ENCODE measurements at places on chromosomes 16 and 17.
A peak's percentile ranks its signal among the peaks of the same experiment; 100 is the strongest.

DNA sequence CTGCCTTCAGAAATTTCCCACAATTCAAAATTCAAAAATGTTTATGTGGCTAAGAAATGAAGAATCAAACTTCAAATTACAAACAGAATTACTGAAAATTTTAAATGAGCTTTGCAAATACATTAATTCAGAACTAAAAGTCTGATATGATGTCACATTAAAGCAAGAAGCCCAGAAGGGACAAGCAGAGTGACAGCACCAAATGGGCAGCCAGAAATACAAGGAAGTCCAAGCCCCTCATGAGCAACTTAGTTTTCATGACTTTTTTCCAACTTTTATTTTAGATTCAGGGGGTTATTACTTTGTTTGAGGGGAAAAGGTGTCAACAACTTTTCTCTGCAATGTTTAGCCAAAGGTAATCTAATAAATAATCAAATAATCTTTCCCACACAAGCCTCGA is 21.5 kb downstream of the UBE2G1 start:
- no peak for DNase-seq

DNA sequence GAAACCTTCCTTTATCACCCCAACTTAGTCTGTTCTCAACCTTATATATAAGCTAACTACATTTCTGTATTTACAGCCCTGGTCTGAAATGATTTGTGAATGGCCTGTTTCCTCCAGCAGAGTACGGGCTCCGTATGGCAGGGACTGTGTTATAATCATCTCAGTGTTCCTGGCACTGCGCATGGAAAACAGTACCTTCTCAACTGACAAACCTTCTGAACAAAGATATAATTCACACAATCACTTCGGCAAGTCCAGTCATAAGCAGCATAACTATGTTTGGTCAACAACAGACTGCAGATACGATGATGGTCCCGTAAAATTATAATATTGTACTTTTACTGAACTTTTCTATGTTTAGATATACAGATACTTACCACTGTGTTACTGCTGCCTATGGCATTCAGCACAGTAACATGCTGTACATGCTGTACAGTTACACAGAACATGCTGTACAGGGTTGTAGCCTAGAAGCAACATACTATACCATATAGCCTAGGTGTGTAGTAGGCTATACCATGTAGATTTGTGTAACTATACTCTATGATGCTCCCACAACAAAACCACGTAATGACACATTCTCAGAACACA is 30.0 kb downstream of the ANKFY1 start:
- DNase-seq, result no peak

GRCh38 chr17:62045517-62045916 is 19.6 kb downstream of the MED13 start:
- no peak for DNase-seq

DNA sequence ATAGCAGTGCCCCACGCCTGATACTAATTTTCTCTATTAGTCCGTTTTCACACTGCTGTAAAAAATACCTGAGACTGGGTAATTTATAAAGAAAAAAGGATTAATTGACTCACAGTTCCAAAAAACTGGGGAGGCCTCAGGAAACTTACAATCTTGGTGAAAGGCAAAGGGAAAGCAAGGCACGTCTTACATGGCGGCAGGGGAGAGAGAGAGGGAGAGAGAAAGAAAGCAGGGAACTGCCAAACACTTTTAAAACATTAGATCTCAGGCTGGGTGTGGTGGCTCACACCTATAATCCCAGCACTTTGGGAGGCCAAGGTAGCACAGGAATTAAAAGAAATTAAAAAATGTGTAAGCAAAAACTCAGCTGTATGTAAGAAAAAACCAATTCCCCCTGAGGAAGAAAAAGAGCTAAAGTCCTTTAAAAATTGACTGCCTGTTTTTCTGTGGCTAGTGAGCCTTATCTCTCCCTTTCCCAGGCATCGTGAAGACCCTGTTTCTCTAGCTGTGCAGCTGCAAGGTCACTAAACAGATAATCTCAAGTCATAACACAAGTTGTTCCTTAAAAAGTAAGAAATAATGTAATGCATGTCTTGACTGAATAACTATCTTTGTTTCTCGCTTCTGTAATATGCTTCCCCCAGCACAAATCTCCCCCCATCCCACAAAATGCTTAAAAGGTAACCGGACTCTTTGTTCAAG is 14.0 kb downstream of the ZSCAN10 start:
- no peak for DNase-seq

DNA sequence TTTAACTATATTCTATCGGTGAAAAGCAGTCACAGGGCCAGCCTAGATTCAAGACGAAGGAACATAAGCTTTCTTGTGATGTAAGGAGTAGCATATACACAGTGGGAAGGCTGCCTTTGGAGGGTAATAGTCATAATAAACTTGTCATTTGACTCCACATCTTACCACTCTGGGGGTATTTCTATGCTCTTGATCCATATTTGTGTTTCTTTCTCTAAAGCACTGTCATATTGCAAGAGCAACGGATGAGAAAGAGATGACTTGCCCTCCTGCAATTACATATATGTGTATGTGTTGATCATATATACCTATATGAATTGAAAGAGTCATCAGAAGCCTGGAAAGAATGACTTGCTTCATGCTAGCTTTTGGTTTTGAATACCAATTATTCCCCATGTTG is 225.4 kb upstream of the HS3ST3A1 start:
- DNase-seq, result no peak

GRCh38 chr16:82149536-82149935 is 20.5 kb downstream of the MPHOSPH6 start:
- DNase-seq, result no peak

- DNase-seq, result no peak
Observed at GRCh38 chr16:88923926-88924833, 52.8 kb downstream of the CBFA2T3 start.

DNA sequence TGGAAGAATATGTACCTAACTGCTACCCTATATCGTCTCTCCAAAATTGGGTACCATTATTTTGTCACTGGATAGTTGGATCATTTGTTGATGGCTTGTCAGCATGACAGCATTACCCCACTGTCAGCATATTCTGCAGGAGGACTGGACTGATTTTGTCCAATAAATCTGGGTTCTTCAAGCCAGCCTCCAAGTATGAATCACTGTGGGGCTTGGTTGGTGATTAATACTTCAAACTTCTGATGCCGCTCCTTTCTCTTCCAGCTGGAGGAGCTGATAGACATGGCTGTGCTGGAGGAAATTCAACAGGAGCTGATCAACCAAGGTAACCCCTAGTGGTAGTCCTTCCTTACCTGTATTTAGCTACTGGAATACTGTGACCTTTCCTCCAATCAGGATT is 2.5 kb downstream of the RPAIN start:
- DNase-seq, result no peak

DNA sequence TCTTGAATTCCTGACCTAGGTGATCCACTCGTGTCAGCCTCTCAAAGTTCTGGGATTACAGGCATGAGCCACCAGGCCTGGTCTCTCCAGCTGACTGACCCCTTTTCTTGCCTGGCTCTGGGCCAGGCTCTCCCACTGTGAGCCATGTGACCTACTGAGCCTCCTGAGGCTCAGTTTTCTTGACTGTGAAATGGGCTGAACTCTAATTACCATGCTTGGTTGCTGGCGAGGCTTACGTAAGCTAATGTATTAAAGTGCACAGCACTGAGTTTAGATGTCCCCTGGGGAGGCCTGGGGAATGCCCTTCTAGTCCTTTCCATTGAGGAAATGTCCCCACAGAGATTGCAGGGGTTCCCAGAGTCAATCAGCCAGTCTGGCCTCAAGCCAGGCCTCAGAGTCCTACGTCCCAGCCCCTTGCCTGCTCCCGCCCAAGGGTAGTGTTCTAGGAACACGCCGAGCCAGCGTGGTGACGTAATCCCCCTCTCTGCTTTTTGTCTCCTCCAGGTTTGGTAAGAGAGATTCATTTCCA is 45.8 kb upstream of the LGALS9 start:
- DNase-seq, result no peak

- no peak for DNase-seq
Observed at GRCh38 chr17:61196302-61196704, 203.3 kb upstream of the TBX2 start.

DNA sequence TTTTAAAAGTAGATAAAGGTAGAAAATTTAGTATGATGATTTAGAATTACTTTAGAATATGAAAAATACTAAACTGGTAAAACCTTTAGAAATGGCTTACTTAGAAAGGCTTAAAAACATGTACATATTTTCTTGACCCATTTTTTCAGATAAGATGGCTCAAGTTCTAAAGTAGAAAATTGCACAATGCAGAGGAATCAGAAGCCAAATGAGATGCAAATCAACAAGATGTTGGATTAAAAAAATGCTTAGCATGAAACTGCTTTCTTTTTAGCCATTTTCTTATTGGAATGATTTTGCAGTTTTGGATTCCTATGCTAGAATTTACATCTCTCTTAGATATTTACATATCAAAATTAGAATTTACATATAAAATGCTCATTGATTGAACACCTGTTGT is 1.5 kb upstream of the KRTAP3-1 start:
- no peak for DNase-seq

DNA sequence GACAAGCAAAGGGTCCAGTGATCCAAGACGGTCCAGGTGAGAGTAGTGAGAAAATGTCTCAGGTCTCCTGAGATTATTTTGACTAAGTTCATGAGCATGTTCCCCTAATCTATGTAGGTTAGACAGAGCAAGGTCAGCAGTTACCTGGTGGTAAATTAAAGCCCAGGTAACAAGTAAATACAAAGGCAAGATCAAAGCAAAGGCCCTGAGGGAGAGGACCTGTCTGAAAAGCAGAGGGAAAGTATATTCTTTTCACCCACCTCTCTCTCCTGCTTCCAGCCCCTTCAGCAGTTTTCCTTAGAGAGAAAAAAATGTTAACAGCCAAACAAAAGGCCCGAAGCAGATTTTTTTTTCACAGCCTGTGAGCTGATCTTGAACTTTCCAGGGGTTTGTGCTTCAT is 302.7 kb downstream of the MAP2K6 start:
- no peak for DNase-seq

DNA sequence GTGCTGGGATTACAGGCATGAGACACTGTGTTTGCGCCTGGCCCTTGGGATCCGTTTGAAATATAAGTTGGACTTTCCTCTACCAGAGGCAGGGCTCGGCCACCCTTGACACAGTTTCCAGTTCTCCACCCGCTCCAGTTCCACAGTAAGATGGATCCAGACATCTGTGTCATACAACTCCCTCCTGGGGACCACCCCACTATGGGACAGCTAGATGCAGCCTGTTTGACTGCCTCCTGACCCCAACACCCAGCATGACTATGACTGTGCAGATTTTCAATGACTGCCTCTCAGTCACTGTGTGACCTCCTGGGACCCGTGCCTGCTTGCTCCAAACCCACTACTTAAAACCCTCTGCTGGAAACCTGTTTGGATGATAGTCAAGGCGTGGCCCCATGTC is 166.7 kb downstream of the IRF8 start:
- no peak for DNase-seq

DNA sequence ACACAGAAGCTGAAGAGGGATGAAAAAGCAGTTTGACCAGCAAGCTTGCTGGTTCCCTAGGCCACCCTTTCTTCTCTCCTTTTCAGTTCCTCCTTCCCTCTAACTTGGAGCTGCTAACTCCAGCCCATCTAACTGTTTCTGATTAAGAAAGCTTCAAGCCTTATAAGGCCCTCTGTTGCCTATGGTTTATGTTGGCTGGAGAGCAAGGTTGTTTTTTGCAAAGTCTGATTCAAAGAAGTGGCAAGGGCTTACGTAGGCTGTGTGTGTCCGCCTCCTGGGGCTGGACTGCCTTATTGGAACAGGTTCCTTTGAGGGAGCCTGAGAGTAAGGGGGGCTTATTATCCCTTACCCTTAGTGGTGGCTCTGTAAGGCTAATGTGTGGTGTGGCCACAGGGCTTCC is 7.1 kb downstream of the AKAP1 start:
- DNase-seq, result no peak

DNA sequence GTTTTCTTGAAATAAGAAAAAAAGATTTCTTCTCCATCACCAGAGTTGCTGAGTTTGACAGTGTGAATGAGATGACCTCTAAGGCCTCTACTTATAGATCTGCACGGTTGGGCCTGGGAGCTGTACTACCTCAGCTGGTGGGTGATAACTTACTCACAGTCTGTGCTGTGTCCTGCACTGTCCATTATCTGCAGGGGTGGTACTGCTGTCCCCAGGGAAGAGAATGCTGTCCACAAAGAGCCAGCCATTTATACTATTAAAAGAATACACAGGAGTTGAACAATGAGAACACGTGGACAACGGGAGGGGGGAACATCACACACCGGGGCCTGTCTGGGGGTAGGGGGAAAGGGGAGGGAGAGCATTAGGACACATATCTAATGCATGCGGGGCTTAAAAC is 655.3 kb downstream of the WWOX start:
- no peak for DNase-seq

GRCh38 chr16:77444147-77444460 is 9.3 kb upstream of the ADAMTS18 start:
- DNase-seq, result peak; percentile 53

- no peak for DNase-seq
Observed at GRCh38 chr17:82956726-82957468, 117.1 kb upstream of the ZNF750 start.

- DNase-seq, result no peak
Observed at GRCh38 chr16:53672461-53672860, 31.2 kb downstream of the RPGRIP1L start.

GRCh38 chr16:79876332-79876730 is 275.8 kb upstream of the MAF start:
- no peak for DNase-seq

DNA sequence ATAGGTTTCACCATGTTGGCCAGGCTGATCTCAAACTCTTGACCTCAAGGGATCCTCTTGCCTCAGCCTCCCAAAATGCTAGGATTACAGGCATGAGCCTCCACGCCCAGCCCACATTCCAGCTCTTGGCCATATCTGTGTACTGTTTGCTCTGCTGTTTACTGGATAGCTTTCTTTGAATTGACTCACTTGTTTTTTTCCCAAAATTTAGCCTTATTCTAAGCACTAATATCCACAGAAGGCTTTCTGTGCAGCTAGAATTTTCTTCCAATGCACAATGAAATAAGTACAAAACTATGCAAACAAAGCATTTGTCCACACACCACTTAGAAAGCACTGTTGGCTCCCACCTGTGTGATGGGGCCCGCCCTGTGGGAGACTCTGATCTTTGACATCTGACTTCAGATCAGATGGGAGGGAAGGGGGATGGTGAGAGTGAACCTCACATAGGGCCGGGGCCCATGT is 72.2 kb downstream of the CLEC16A start:
- DNase-seq, result no peak

DNA sequence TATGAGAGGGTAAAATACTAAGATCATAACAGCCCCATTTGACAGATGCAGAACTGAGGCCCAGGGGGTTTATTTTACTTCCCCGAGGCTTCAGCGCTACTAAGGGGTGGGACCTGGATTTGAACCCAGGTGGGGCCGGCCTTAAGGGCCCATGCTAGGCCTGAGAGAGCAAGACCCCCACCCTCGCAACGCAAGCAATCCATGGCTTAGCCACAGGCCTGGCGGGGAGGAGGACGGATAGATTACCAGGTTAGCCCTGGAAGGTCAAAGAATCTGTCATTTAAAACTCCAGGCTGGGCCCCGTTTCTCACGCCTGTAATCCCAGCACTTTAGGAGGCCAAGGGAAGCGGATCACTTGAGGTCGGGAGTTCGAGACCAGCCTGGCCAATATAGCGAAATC is 1.9 kb upstream of the CDH3 start:
- DNase-seq, result no peak

Measured in NCI-H2081 treated with DMSO at 0.1 percent for 48 hours (cell line).